ENCODE measurements at places on chromosomes 16 and 17. TPM values are rescaled to one million over a fixed set of nuclear protein-coding genes. Genes with fewer than 3 reads are reported as not detected.

- DNase-seq = no peak
- no peaks in the 10 kb centered on the region for H3K36me3 ChIP-seq
- H3K4me1 ChIP-seq = no peaks in the 10 kb centered on the region
- H3K4me3 ChIP-seq = no peak overlapping the region
Measured at GRCh38 chr16:7921345-7921744, 588.7 kb downstream of the RBFOX1 start.

GRCh38 chr16:21647562-21648164, 4.7 kb downstream of the IGSF6 start:
- H3K36me3 ChIP-seq = no peaks in the 10 kb centered on the region
- H3K4me3 ChIP-seq = peak overlapping the region; percentile 53
- peak overlapping the region; percentile 97 for H3K27ac ChIP-seq

Gene CEP295NL
- not detected for total RNA-seq

Gene KRTAP9-2
- total RNA-seq = not detected

Gene KRT40
- total RNA-seq = not detected

Gene MYO15A
- 1.3 TPM for total RNA-seq

DNA sequence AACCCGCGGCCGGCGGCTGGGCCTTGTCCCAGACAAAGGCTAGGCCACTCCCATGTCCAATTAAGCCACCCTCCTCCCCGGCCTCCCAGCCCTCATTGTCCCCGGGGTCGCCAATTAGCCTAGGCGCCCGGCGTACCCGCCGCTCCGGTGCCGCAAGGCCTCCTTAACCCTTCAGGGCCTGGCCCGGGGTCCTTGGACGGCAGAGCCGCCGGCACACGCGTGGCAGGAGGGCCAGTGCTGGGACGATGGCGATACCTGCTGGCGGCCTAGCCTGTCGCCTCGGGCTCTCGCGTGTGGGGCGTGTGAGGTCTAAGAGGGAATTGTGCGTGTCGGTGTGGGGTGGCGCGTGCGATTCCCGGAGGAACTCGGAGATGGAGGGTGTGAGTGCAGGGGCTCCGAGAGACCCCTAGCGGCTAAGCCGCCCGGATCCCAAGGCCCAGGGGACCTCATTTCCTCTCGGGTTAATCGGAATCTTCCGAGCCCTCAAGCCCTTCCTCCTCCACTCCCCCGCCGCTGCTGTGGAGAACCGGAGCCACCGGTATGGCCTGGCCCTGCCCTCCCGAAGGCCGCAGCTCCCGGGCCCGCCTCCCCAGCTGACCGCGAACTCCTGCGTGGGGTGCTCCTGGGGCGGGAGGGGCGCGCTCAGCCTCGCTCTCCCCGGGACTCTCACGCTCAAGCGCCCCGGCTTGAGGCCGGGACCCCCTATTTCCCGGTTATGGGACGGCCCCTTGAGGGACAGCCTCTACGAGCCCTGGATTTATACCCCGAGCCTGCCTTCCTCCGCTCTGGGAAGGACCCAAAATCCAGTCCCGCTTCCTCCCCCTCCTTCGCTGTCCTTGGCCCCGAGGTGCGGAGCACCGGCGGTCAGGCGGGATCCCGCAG, 11.9 kb downstream of the TBX2 start:
- peaks cover 5% of the 10 kb centered on the region for H3K4me1 ChIP-seq
- no peak for DNase-seq
- H3K27me3 ChIP-seq = no peaks in the 10 kb centered on the region
- no peak overlapping the region for H3K27ac ChIP-seq
- no peaks in the 10 kb centered on the region for H3K36me3 ChIP-seq
- H3K4me3 ChIP-seq = no peak overlapping the region

Gene CYBA
- 395 TPM for total RNA-seq

- no peaks in the 10 kb centered on the region for H3K27me3 ChIP-seq
- no peak for DNase-seq
- H3K27ac ChIP-seq = no peak overlapping the region
- no peak overlapping the region for H3K4me3 ChIP-seq
- no peaks in the 10 kb centered on the region for H3K36me3 ChIP-seq
- no peaks in the 10 kb centered on the region for H3K4me1 ChIP-seq
Measured at GRCh38 chr16:86396422-86396821, 113.9 kb upstream of the FOXF1 start.

GRCh38 chr16:68283346-68283745, 19.0 kb downstream of the SLC7A6 start:
- peak overlapping the region; percentile 58 for H3K4me3 ChIP-seq
- peak overlapping the region; percentile 98 for H3K27ac ChIP-seq
